ENCODE measurements at places on chromosomes 7 and 10. TPM values are rescaled to one million over a fixed set of nuclear protein-coding genes. Genes with fewer than 3 reads are reported as not detected.
A peak's percentile ranks its signal among the peaks of the same experiment; 100 is the strongest.

GRCh38 chr10:99983280-99983988, 26.3 kb downstream of the DNMBP start:
- DNase-seq: peak; percentile 84

- no peak for DNase-seq
These were observed 118.3 kb downstream of the KLF6 start for GRCh38 chr10:3666525-3667302.

DNA sequence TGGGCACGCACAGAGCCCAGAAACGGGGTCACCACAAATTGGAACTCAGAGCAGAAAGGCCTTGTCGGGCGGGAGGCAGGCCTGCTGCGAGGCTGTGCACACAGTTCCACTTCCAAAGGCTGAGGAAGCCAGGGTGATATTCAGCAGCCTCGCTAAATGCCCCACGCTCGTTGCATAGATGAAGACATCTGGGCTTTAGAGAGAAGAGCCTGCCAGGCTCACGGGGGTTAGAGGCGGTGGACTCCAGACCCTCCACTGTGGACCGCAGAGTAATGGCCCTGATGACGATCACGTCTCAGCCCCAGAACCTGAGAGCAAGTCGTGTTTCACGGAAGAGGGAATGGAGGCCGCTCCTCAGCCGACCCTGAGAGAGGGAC, 104.2 kb downstream of the DNAJB6 start:
- no peak for DNase-seq

DNA sequence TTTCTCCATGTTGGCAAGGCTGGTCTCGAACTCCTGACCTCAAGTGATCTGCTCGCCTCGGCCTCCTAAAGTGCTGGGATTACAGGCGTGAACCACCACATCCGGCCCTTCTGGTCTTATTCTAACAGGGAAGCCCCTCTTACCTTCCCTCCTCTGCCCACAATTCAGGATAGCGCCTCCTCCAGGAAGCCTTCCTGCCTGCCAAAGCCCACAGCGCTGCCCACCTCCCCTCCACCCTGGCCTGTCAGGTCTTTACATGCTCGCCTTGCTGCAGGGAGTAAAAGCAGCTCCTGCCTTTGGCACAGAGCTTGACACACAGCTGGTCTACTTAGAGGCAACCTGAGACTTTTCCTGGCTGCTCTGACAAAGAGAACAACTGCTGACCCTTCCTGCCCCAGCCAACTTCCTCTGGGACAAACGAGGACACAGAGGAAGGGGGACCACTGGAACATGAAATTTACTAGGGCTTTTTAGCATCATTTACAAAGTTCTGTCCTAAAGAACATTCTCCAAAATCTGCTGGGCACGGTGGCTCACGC, 13.2 kb downstream of the MLXIPL start:
- DNase-seq: no peak

FGFR2 gene
- not detected for total RNA-seq

Data from lung microvascular endothelial cell (primary cell).